Activated naive CD4-positive, alpha-beta T cell treated with Interleukin-2 at 50 U/mL for 16 hours (primary cell): ENCODE measurements at places on chromosomes 13 and 19.

- no peak for DNase-seq
Observed at GRCh38 chr13:110916301-110917142, 1.7 kb upstream of the ANKRD10 start.

DNA sequence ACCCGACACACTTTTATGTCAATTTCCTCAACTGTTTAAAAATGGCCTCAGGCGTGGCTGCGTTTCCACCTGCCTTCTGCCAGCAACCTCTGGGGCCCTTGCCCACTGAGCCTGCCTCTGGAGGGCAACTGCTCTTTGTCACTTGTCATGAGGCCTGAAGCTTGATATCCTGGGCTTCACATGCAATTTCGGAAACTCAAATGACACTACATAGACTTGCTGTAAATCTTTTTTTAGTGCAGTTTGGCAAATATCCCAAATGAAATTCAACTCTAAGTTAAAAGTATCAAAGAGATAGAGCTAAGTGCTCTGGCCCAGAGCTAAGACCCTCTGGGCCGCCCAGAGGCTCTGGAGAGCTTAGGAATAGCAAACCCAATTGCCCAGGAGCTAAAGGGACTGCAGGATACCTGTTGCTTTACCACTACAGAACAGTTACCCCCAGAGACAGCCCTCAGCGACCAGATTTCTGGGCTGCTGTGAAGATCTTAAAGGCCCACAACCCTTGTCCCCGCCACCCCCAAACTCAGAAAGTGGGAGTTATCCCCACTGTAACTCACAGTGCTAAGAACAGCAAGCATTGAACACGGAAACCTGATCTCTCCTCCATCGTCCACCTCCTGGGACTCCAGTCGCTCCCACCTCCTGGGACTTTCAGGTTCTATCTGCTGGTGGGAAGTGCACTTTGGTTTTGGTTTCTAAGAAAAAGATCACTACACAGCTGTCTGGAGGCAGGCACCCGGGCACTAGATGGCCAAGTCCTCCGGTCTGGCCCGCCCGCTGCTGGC, 19.4 kb downstream of the GJA3 start:
- no peak for DNase-seq

GRCh38 chr19:17673937-17674799, 14.0 kb downstream of the UNC13A start:
- DNase-seq: no peak

- peak; percentile 9 for DNase-seq
Observed at GRCh38 chr19:51514866-51515481, 13.4 kb upstream of the SIGLEC12 start.

GRCh38 chr13:49214917-49215376, 5.2 kb upstream of the MLNR start:
- DNase-seq: peak; percentile 42

- DNase-seq: no peak
Observed at GRCh38 chr19:54317108-54317964, 4.4 kb upstream of the LILRA5 start.

- no peak for DNase-seq
Observed at GRCh38 chr13:80361298-80361697, 20.4 kb upstream of the SPRY2 start.

- no peak for DNase-seq
Observed at GRCh38 chr13:30039511-30039911, 189.1 kb upstream of the UBL3 start.

DNA sequence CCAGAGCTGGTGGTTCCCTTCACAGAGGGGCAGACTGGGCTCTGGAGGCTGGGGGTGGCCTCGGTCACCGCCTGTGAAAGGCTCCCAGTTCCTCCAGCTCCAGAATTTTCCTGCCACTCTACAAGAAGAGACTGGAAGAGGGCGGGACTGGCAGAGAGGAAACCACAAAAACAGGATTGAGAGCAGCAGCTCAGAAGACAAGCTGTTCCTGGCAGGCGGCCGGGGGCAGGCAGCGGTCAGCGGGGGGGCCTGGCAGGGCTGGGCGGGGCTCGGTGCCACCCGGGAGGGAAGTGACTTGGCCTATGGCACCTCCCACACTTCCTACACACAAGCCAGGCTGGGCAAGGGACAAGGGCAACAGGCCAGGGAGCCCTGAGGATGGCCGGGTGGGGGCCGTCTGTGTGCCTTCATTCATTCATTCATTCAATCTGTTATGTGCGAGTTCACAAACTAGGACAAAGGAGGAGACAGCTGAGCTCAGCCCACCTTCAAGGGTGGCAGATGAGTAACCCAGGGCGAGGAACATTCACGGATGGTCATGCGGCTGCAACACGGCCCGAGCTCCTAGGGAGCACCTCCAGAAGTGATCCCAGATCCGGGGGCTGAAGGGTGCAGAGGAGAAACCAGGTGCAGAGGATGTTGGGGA, 16.9 kb upstream of the BTBD2 start:
- peak; percentile 51 for DNase-seq

DNA sequence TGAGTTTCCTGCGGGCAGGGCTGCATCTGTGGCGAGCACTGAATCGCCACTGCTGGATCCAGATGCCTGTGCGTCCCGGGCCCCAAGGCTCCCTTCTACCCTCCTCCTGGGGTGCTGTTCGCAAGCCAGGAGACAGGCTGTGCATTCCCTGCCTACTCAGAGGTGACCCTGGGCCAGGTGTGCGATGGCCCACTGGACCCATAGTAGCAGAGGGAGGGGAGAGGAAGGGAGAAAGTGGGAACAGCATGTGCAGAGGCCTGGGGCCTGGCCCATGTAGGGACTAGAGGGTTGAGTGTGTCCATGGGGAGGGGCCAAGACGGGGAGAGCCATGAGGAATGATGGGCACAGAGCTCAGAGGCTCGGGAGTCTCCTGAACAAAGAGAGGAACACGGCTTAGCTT, 27.3 kb downstream of the CARM1 start:
- no peak for DNase-seq

DNA sequence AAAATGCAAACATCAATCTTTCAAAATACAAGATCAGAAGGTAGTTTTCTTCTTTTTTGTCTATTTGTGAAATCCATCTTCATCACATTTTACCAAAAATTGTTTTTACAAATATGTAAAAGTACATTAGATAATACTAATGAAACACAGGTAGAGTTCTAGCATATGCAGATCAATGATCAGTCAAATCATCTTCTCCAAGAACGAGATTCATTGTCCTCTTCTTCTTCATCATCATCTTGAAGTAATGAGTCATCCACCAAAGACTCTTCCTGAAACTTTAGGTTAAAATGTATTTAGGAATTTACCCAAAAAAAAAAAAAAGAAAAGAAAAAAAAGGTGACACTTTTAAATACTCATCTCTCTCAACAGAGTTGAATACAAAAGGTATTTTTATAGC, 85.6 kb downstream of the RBM26 start:
- no peak for DNase-seq

DNA sequence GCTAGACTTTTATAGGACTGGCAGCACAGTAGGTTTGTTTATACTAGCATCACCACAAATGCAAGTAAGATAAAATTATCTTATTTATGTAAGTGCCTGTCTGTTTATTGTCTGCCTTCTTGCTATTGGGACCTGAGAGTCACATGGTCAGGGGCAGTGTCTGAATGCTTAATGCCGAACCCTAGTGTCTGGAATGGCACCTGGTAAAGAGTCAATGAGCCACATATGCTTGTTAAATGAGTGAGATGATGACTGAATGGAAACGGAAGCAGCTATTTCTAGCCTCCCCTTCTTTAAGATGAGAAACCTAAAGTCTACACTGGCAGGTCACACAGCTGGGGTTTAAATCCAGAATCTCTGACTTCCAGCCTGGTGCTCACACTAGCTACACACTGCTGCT, 92.2 kb downstream of the STOML3 start:
- no peak for DNase-seq

DNA sequence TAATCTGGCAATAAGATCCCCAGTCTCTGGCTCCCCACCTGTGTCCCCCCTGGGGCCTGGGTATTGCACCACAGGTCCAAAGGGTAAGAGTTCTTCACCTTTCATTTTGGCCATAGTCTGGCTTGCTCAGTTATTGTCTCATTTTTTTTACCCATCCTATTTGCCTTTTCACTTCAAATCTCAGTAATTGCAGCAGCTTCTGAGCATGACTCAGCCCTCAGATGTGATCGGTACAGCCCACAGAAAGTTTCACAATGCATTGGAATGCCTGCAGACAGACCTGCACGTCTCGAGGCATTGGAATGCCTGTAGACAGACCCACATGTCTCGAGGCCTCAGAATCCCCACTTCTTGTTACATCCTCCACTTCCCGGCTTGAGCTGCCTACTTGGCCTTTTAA, 173.6 kb downstream of the NUFIP1 start:
- DNase-seq: peak; percentile 10

DNA sequence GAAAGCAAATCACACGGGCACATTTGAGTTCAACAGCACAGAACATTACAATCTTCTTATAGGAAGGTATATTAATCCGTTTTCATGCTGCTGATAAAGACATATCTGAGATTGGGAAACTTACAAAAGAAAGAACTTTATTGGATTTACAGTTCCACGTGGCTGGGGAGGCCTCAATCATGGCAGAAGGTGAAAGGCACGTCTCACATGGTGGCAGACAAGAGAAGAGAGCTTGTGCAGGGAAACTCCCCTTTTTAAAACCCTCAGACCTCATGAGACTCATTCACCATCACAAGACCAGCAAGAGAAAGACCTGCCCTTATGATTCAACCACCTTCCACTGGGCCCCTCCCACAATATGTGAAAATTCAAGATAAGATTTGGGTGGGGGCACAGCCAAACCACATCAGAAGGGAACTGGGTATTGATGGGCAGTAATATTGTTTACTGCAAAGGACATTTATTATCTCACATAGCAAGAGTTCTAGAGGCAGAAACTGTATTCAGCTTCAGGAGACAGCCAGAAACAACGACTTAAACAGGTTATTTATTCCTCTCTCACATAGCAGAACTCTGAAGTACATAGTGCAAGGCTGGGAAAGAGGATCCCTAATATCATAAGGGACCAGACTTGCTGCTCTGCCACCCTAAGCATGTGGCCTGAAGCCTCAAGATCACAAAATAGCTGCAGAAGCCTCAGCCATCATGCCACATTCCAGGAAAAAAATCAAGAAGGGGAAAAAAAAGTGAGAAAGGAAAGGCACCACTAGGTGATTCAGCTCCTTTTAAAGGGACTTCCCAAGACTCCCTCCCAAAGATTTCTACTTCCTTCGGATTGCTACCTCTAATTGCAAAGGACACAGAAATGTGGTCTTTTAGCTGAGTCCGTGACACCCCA, 23.1 kb downstream of the FXYD5 start:
- no peak for DNase-seq

DNA sequence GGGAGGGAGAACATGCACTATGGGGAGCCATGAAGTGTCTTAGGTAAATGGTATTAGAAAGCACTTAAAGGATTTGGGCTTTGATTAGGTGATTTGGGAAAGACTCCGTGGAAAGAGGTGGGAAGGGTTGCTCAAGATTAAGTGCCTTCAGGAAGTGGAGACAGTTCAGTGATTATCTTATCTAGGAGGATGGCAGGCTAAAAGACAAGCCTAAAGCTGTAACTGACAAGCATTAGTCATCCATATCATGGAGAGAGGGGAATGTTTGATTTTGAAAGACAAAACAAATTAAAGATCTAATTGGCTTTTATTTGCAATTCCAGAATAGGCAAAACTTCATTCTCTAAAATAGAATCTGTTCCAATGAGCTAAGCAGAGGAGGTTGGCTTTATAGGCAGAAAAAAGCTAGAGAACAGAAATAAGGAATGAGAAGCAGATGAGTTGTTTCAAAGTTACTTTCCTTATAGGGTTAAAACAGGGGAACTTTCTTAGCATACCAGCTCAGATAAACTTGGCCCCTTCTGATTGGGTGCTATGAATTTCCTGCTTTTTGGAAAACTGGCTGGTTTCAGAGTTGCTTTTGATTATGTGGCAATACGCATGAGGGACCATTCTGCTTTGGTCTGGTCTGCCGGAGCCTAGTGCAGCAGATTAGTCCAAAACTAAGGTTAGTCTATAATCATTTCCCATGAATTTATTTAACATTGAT, 1.8 kb upstream of the DIAPH3 start:
- DNase-seq: no peak

DNA sequence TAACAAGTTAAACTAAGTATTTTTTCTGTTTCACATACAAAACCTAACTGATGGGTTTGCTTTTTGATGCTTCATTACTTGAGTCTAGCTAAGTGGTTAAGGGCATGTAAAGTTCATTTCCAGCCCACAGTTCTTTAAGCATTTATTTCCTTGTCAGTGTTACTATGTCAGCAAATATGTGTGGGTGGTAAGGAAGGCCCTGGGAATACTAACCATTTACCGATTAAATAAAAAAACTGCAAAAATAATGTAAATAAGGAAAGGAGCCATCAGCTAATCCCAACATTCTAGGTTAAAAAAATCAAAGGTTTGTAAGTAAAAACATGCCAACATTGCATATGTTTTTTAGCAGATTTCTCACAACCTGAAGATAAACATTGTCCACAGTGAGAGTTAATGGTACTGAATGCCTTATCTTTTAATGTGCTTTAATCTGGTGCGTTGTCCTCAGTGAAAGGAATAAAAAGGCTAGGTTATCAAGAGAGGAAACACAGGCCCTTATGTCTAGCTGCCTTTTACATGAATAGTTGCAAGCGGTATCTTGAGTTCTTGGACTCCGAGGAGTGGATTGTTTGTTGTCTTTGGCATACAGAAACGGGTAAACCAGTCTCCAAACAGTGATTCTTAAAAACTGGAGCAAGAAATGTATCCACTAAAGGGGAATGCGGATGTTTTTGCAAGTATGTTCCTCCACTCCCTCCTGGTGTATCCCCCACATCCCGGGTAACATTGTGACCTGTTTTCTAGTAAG, 949.6 kb upstream of the SLC10A2 start:
- no peak for DNase-seq

- DNase-seq: no peak
Observed at GRCh38 chr13:93235258-93236015, 8.8 kb downstream of the GPC6 start.

GRCh38 chr13:80047406-80047805, 293.5 kb downstream of the SPRY2 start:
- no peak for DNase-seq

GRCh38 chr19:12800923-12801465, 606 bp downstream of the PRDX2 start:
- DNase-seq: peak; percentile 33

- DNase-seq: no peak
Observed at GRCh38 chr19:4553775-4554174, 5.7 kb downstream of the SEMA6B start.

GRCh38 chr13:33828431-33829129, 10.6 kb downstream of the RFC3 start:
- no peak for DNase-seq

GRCh38 chr13:79870766-79871165, 389.8 kb downstream of the NDFIP2 start:
- DNase-seq: no peak

DNA sequence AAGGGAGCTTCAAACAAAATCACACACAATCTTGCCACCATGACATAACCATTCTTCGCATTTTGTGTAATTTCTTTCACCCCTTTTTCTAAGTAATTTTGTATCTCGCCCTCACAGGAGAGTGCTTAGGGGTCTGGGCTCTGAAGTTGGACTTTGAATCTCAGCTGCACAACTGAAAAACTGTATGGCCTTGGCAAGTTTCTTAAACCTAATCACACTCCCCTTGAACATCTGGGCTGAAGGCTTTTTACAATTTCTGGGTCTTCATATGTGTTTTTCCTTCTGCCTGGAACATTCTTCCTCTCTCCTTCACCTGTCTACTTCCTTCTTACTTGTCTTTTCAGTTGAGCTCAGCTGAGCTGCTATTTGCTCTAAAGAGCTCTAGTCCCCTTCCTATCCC, 24.3 kb upstream of the CPB2 start:
- DNase-seq: no peak
